ENCODE measurements at places on chromosomes 7 and 10.

DNA sequence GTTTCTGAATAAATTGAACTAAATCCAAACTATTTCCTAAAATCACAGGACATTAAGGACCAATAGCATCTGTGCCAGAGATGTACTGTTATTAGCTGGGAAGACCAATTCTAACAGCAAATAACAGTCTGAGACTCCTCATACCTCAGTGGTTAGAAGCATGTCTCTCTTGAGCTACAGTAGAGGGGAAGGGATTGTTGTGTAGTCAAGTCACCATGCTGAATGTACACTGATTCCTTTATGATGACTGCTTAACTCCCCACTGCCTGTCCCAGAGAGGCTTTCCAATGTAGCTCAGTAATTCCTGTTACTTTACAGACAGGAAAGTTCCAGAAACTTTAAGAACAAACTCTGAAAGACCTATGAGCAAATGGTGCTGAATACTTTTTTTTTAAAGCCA is 13.9 kb downstream of the MEST start:
- DNase-seq: no peak

GRCh38 chr7:26627891-26628341 is 236.5 kb downstream of the SKAP2 start:
- DNase-seq: no peak

- no peak for DNase-seq
Measured at GRCh38 chr7:72403458-72404076, 8.6 kb downstream of the CALN1 start.

GRCh38 chr7:154947604-154948003 is 55.3 kb downstream of the PAXIP1 start:
- DNase-seq: no peak

- no peak for DNase-seq
Measured at GRCh38 chr10:182441-183201, 47.4 kb downstream of the ZMYND11 start.

- no peak for DNase-seq
Measured at GRCh38 chr7:11605749-11606148, 226.2 kb downstream of the THSD7A start.

- no peak for DNase-seq
Measured at GRCh38 chr10:60521974-60522405, 132.3 kb upstream of the ANK3 start.

- DNase-seq: no peak
Measured at GRCh38 chr7:48262606-48263310, 91.5 kb downstream of the ABCA13 start.

GRCh38 chr10:19620811-19621210 is 195.4 kb upstream of the PLXDC2 start:
- DNase-seq: no peak

DNA sequence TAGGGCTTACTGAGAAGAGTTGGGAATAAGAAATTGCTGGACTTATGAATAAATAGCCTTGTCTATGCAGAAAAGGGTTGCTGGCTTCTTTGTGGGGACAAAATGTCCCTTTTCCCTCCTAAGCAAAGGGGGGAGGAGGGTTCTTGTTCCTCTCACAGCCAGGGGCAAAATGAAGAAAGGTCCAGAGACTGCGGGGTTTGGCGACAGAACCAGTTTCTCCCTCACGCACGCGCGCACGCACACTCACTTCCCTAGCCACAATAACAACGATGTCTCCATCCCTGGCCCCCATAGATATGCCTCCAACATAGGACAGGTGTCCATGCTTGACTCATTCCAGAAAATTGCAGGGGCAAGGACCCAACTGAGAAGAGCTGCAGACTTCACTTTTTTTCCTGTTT is 3.3 kb downstream of the ZMIZ1 start:
- no peak for DNase-seq

GRCh38 chr10:130952086-130952485 is 359.4 kb downstream of the TCERG1L start:
- DNase-seq: no peak

- no peak for DNase-seq
Measured at GRCh38 chr7:102463841-102464576, 654 bp downstream of the ALKBH4 start.

- DNase-seq: no peak
Measured at GRCh38 chr10:19488592-19489280, 327.5 kb upstream of the PLXDC2 start.

- DNase-seq: no peak
Measured at GRCh38 chr7:111788286-111789047, 226.2 kb upstream of the IMMP2L start.

GRCh38 chr10:108709927-108710722 is 1213.2 kb downstream of the XPNPEP1 start:
- no peak for DNase-seq

DNA sequence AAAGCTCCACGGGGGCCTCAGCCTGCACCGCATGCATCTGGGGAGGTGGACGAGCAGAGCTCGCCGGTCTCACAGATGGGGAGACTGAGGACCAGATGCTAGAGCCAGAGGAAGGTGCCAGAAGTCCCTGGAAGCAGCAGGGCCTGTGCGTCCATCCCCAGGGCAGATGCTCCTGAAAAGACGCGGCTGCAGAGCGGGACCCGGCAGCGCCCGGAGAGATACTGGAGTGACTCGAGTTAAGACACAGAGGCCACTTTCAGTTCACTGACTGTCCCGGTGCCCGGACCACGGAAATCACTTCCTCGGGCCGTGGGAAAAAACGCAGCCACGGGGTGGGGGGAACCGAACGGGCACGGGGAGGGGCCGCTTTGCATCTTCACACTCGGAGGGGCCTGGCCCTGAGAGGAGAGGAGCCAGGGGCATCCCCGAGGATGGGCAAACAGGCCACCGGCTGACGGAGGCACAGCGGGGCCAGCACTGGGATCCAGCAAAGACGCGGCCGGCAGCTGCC is 85.4 kb downstream of the FOXL3 start:
- no peak for DNase-seq

- DNase-seq: no peak
Measured at GRCh38 chr7:77416621-77417371, 647 bp upstream of the GSAP start.

DNA sequence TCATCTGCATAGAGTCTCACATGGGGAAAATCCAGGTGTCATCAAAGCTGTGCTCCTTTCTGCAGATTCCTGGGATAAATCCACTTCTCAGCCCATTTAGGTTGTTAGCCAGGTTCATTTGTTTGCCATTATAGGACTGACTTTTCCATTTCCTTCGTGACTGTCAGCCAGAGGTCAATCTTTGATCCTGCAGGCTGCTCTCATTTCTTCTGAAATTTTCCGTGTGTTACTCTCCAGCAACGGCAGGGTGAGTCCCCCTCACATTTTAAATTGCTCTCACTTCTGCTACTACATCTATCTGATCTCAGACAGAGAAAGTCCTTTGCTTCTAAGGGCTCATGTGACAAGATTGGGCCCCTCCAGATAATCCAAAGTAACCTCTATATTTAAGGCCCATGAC is 150.7 kb upstream of the BET1 start:
- no peak for DNase-seq

- DNase-seq: no peak
Measured at GRCh38 chr10:124715439-124715838, 28.7 kb downstream of the FAM53B start.

DNA sequence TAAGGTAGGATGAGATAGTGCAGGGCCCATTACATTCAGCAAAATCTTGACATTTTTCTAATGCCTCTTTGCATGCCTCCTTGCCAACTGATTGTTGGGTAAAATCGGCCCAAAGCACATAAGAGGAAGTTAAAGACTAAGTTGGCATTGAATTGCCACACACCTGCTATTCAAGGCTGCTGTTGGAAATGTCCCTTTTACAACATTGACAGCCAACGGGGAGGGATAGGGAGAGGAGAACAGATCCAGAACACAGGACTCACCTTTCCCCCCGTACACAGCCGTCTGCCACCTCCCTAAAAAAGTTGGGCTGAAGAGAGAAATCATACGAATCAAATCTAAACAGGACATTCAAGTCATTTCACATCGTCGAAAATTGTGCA is 695 bp downstream of the FAM237B start:
- no peak for DNase-seq

GRCh38 chr10:59774451-59774850 is 21.2 kb upstream of the MRLN start:
- no peak for DNase-seq

DNA sequence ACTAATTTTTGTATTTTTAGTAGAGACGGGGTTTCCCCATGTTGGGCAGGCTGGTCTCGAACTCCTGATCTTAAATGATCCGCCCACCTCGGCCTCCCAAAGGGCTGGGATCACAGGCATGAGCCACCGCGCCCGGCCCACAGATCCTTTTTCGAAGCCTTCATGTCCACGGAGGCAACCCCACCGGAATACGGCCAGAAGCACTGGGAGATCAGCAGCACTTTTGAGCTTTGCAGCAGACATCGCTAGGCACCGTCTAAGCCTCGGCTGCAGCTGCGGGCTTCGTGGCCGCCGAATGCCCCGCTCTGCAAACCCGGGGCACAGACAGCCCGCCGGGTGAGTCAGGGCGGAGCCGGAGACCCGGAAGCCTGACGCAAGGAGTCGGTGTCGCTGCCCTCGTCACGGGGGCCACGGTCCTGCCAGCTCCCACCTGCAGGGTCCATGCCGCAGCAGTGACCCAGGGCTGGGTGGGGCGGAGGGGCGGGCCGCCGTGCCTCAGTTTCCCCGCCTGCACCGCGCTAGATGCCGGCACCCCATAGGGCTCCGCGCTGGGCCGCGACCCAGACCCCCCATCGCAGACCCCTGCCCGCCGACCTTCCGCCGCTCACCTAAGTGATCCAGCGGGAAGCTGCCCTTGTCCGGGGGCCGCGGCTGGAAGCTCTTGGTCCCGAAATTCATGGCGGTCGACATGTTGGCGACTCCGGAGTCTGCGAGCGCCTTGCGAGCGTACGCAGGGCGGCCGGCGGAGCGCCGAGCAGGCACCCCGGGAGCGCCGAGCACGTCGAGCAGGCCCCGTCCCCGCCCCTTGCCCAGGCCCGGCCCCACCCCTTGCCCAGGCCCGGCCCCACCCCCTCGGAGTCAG is at the start of gene COX19:
TSS of gene COX19 (minus strand) at position 730 of the 862 bp plus-strand sequence. CDS start at position 690, 40 bp downstream.
- peak; percentile 91 for DNase-seq

DNA sequence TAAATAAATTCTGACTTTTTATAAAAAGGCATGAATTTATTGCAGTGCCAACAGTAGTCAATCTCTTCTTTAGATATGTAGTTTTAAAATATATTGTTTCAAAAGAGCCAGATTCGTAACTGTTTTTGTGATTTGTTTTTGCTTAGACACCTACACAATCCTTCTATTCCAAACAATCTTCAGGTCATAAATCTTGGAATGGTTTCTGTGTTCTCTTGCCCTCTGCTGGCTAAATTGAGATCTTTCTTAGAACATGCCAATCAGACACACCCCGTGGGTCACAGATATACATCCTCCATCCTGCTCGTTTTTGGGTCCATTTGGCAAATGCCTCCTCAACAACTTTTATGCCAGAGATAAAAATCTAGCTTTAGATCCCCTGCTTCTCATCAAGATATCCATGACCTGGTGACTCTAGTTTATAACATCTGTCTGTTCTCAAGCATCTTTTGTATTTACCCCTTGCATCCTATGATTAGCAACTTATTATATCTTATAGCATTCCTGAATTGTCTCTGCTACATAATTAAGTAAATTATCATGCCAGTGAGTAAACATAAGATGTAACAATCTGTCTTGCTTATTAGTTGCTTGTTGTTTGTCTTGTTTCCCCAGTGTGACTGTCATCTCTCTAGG is 35.3 kb upstream of the IFRD1 start:
- no peak for DNase-seq

DNA sequence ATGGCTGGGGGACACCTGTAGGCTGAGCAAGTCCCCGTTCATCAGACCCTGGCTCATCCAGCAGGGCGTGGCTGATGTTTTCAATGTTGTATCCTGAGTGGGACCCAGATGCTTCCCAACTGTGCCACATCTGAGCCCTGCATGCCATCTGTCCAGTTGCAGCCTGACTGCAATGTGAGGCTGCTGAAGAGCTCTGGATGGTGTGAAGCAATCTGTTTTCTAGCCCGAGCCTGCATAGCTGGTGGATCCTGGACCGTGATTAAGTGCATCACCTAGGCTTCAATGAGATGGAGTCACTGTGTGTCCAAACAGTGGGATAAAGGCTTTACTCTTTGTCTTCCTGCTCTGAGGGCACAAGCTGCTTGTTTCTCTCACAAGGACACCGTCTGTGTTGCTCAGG is 99.8 kb downstream of the TCF7L2 start:
- DNase-seq: no peak

- DNase-seq: no peak
Measured at GRCh38 chr7:13067036-13067435, 379.6 kb downstream of the ARL4A start.

DNA sequence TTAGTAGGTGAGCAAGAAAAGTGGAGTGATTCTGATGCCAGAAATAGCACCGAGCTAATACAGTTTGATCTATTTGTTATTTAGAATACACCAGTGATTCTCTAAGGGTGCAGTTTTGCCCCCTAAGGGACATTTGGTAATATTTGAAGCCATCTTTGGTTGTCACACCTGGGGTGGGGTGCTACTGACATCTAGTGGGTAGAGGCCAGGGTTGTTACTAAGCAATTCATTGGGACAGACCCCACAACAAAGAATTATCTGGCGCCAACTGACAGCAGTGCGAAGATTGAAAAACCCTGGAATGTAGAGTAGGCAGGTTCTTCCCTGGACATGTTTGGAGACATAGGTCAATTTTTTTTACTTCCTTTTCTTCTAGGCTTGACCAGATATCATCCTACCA is 14.6 kb downstream of the PALS2 start:
- DNase-seq: no peak

DNA sequence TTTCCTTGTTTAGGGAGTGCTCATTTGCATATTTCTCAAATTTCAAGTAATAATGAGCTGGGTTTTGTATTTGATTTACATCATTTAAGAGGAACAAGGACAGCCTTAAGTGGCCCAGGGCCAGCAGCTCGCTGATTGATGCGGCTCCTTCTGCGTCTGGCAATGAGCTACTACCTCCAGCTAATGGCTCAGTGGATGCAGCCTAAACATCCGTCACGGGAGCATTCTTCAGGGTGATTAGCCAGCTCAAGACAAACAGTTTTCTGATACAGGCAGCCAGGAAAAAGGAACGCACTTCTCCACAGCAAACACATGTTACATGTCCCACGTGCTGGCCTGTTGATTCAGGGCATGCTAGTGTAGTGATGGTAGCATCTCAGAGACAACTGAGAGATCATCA is 169.3 kb upstream of the TCERG1L start:
- no peak for DNase-seq

DNA sequence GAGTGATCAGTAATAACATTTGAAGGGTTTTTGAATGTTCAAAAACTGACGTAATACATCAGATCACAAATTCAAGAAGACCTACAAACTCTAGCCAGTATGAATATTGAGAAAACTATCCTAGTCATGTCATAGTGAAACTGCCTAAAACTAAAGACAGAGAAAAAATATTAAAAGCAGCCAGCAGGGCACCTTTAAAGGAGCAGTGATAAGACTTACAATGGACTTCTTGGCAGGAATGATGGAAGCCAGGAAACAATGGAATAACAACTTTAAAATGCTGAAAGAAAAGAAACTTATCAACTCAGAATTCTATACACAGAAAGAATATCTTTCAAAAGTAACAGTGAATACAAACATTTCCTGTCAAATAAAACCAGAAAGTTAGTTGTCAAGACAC is 78.3 kb upstream of the CTBP2 start:
- DNase-seq: no peak
